CD4-positive, alpha-beta T cell treated with Interleukin-10 for 1 hour (primary cell): ENCODE measurements at places on chromosomes 1 and 21.
A peak's percentile ranks its signal among the peaks of the same experiment; 100 is the strongest.

DNA sequence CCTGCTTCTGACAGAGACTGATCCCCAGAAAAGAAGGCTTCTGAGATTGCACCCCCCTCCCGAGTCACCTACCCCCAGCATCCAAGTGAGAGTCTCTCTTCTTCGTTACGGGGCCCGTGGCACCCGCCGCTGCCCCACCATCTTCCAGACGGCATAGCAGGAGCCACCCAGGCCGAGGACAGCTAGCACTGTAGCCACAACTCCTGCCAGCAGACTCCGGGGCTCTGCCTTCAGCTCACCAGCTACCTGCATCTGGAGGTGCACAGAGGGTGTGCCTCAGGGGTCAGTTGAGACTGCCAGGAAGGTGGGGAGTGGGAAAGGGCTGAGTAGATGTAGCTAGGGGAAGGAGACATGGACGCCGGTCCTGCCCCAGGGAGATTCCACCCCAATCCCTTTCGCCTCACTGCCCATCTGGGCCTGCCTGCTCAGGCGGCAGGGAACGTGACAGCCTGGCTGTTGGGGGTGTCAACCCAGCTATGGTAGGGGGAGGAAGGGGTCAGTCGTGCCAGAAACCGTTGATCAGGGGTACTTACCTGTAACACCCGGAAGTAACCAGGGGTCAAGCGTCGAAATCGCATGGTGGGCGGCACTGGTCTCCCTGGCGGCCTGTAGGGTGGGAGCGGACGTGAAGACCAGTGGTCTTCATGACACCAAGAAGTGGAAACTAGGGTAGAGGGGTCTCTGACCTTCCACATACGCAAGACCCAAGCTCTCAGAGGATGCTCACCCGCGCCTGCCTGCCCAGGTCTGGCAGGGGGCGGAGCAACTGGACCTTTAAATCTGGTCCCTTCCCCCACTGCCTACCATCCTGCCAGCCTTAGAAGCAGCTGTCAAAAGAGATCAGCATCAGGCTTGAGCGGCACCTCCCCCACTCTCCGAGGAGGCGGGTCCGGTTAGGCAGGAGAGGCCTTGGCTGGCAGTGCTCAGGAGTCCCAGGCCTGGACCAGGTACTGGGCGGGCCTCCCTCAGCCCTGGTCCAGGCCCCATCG is at the start of gene ZNF593OS:
TSS of gene ZNF593OS (minus strand) at position 749 of the 989 bp plus-strand sequence. CDS start at position 578, 171 bp downstream.
- DNase-seq = no peak

DNA sequence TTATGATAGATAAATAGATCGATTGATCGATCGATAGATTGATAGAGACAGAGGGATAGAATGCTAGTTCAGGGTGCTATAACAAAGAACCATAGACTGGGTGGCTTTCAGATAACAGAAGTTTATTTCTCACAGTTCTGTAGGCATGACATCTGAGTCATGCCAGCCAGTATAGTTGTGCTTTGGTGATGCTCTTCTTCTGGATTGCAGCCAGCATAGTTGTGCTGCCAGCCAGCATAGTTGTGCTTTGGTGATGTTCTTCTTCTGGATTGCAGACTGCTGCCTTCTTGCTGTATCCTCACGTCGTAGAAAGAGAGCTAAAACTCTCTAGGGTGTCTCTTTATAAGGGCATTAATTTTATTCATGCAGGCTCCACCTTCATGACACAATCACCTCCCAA is 860.8 kb downstream of the BRINP3 start:
- DNase-seq = no peak

- no peak for DNase-seq
These were observed 49.6 kb upstream of the ARHGAP29 start for GRCh38 chr1:94286864-94287437.

DNA sequence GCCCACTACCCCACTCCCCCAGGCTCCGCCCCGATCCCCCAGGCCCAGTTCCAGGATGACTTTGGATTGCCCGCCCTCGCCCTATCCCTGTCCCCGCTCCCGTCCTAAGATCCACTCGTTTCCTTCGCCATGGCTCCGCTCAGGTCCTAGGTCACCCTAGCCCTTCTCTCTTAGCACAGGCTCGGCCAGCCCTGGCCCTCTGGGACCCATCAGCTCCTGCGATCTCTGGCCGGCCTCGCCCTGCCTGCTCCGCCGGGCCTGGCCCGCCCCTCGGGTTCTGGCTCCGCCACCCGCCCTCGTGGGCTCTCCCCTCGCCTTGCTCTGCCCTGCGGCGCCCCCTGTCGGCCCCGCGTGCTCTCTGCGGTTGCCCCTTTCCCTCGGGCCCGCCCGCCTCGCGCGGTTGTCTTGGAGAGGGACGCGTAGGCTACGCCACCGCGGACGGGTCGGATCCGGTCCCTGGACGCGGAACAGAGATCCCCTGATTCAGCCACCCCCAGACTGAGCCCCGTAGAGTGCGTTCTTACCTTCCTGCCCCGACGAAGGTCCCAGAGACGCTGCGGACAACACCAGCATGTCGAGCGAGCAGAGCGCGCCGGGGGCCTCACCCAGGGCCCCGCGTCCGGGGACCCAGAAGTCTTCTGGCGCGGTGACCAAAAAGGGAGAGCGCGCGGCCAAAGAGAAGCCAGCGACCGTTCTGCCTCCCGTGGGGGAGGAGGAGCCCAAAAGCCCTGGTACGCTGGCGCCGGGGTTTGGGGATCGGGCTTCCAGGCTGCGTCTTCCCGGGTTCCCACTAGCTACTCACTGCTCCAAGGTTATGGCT is at the start of gene LRRC71:
TSS of gene LRRC71 (plus strand) at position 400 of the 820 bp plus-strand sequence. CDS start at position 572, 172 bp downstream.
- peak; percentile 53 for DNase-seq

DNA sequence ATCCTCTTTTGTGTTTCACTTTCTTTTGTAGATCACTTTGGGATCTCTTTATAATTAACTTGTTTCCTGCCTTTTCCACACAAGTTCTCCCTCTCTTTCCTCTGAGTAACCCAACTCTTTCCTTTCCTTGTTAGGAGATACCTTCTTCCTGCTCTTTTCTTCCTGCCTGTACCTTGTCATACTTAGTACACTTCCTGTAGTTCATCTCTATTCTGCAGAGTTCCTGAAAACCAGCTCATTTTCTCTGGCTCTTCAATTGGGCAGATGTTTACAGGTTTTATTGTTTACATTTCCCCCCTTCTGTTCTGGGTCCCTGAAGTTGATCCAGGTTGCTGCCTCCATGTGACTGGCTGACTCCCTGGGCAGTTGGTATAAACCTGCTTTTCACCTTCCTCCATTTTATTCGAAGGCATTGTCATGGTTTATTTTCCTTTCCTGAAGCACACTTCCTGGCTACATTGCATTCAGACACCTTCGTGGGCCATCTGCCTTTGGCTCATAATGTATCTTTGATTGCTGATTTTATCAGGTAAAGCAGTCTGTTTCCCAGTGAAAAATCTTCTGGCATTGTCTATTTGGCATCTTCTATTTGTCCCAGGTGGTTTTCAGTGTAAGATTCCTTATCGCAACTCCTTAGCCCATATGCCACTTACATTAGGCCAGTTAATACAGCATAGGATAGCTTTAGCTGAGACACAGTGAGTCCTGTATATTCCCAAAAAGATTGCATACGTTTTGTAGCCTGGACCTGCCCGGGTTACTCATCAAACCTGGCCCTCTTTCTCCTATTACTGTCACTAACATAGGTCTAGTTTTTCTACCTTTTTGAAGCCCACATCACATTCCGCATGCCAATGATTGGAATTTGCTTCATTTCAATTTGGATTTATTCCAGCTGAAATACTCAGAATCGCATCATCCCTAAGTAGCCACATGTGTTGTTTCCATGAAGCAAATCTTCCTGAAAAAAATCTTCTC is 15.4 kb downstream of the CTH start:
- no peak for DNase-seq

GRCh38 chr1:208154040-208154439 is 90.1 kb downstream of the PLXNA2 start:
- DNase-seq = no peak

DNA sequence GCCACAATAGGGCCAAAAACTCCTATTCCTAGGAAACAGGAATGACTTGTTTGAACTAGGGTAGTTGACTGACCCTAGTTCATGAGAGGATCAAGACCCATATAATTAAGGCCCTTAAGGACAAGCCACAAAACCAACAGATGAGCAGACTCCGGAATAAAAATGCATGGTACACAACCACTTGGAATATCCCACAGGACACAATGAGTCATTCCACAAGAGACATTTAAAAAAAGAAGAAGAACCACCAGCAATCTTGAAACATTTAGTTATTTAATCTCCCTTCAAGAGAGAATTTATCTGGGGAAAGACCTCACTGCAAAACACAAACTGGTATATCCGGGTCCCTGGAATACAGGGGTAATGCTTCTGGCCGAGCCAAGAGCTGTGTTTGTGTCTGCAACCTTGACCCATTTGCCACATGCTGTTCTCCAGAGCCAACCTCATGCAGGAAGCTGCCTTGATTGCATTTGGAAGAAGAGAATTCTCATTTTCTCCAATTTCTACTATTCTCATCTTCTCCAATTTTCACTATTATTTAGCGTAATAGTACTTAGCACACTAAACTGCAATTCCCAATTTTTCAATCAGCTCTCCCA is 135.5 kb downstream of the TGFBR3 start:
- DNase-seq = no peak

DNA sequence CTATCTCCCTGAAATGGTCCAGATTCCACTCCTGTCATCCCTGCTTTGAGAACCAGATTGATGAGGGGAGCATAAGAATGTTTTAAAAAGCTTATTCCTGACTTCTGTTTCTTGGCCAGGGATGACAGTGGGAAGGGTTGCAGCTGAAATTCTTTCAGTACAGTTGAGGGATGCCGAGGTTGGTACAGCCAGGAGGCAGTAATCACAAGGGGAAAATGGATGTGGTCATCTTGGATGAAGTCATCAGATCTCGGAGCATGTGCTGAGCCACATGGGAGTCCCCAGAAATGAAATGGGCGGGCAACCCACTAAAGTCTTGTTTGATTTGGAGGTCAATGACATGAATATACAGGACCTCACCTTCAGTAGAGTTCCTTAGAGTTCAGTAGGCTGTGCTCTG is 18.7 kb upstream of the PLA2G2E start:
- DNase-seq = no peak

GRCh38 chr21:46666941-46667740 is 31.7 kb downstream of the PRMT2 start:
- no peak for DNase-seq
